ENCODE measurements at places on chromosomes 11 and 22.

GRCh38 chr11:46220313-46220712 is 57.1 kb upstream of the CREB3L1 start:
- no peak for DNase-seq

DNA sequence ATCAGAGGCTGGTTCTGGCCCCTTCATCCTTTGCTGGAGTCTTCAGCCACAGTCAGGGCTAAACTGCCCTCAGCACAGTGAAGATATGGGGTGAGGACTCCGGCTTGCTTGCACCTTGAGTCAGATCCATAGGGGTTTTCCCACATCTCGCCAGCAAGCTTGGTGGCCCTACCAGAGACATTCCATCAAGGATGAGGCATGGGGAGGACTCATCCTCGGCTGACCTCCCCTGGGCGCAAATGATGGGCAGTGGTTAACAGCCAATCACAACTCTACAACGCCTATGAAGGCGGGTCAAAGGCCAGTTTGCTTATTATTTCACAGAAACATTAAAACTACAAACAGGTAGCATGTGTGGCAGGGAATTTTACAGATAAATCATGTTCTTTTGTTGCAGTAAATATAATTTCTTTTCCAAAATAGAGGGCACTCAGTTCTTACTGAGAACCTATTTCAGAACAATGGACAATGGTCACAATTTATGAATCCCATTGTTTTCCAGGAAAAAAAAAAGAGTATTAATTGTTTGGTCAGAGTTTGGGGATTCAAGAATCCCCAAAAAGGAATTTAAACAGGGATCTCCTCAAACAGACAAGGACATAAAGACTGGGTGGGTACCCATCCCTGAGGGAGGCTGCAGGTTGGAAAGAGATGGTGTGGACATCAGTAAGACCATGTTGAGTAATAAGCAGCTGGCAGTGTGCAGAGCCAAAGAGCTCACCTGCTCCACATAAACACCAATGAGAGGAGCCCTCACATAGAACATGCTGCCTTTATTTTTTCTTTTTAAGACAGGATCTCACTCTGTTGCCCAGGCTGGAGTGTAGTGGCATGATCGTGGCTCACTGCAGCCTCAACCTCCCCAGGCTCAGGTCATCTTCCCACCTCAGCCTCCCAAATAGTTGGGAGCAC is 14.8 kb downstream of the PLAAT3 start:
- DNase-seq: no peak

DNA sequence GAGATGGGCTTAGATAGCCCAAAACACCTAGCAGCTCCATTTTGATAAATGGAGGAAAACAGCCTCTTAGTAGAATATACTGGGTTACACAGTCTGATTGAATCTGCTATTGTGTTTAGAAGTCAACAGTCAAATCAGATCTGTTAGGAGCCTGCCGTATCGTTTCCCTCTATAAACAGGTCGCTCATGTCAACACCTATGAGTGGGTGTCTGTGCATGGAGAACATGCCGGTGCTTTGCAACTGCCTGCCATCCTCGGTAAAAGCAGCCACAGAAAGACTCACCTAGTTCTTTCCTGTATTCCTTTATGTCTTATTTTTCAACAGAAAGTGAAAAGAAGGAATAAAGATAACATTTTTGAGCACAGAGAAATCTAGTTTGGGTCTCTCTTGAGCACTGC is 99.4 kb downstream of the ETS1 start:
- DNase-seq: no peak

- DNase-seq: no peak
Observed at GRCh38 chr22:32600147-32600546, 125.5 kb downstream of the FBXO7 start.

DNA sequence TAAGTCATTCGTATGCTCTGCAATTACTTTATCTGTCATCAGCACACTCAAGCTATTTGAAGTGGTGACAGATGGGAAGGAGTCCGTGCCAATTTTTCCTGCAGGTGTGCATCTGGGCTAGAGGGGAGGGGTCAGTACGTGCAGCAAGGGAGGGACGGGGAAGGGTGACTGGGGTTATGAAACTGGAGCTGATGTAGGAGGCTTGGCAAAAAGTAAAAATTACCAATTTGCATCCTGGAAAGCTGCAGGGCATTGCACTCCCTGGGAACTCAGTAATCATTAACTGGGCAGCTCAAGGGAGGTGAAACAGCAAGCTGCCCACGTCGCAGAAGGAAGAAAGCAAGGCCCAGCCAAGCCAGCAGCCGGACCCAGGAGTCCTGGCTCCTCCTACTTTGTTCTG is 87.1 kb upstream of the TMEM45B start:
- no peak for DNase-seq

- DNase-seq: no peak
Observed at GRCh38 chr11:113134626-113135025, 173.4 kb downstream of the NCAM1 start.

DNA sequence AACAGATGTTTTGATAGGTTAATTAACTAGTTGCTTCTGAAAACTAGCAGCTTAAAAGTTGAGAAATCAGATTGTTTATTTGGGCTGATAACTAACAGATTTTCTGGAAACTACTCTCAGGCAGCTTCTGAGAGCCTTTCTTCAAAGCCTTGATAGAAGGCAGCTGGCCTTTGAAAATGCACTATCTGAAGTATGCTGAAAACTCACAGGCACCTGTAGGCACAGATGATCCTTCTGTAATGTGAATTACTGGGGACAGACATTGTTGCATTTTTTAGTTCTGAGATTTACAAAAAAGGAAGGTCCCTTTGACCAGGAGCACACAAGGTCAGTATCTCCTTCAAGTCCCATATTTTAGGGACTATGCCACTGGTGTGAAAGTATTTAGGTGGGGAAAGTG is 460.8 kb upstream of the CNTN5 start:
- no peak for DNase-seq

GRCh38 chr11:726278-727220 is 20.5 kb downstream of the EPS8L2 start:
- DNase-seq: peak; percentile 31

- no peak for DNase-seq
Observed at GRCh38 chr11:48154151-48154550, 62.5 kb upstream of the OR4B1 start.

- no peak for DNase-seq
Observed at GRCh38 chr22:17922925-17923903, 101.1 kb downstream of the MICAL3 start.
